SK-MEL-5 (cell line): ENCODE measurements at places on chromosomes 4 and X.
A peak's percentile ranks its signal among the peaks of the same experiment; 100 is the strongest.

DNA sequence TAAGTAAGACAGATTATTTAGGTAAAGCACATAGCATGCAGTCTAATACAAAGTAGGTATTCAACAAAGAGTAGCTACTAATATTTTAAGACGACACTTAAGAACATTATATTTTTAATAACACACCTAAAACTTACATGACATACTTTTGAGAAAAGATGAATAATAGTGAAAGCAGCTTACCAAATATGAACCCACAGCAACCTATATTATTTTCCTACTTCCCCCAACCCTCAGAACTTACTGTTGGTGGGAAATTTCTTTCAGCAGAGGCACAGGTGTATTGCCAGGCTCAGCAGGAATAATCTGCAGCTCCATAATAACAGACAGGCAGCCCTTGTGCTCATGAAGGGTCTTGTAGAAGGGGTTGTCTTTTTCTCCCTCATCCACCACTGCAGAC is 498.9 kb downstream of the GLUD2 start:
- DNase-seq, result no peak

DNA sequence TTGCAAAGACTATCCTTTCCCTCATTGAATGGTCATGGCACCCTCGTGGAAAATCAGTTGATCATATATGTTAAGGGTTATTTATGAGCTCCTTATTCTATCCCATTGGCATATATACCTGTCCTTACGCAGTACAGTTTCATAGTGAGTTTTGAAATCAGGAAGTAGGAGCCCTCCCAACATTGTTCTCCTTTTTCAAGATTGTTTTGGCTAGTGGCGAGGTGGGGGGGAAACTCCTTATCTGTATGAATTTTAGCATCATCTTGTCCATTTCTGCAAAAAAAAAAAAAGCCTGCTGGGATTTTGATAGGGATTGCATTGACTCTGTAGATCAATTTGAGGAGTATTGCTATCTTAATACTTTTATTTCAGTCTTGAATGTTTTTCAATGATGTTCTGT is 2.5 kb upstream of the USP9X start:
- no peak for DNase-seq

- DNase-seq, result no peak
Observed at GRCh38 chr4:7983296-7983695, 43.6 kb upstream of the AFAP1 start.

DNA sequence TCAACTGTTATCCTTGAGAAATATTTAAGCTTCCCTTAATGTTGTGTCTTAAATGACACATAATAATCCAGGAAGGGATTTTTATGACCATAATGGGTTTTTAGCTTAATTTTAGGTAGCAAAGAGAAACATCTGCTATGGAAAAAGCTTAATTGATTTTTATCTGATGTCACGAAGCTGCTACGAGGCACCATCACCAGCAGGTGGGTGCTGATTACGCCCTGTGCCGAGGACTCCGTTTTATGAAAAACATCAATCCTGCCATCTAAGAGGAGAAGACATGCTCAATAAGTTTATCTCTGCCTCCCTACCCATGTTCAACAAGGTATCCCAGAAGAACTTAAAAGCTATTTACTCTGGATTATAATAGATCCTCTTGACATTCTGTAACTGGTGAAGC is 280.6 kb upstream of the ZFP42 start:
- DNase-seq, result no peak

- no peak for DNase-seq
Observed at GRCh38 chr4:180932370-180933001, 1310.7 kb upstream of the TENM3 start.

GRCh38 chr4:21544415-21544814 is 404.2 kb downstream of the KCNIP4 start:
- no peak for DNase-seq

DNA sequence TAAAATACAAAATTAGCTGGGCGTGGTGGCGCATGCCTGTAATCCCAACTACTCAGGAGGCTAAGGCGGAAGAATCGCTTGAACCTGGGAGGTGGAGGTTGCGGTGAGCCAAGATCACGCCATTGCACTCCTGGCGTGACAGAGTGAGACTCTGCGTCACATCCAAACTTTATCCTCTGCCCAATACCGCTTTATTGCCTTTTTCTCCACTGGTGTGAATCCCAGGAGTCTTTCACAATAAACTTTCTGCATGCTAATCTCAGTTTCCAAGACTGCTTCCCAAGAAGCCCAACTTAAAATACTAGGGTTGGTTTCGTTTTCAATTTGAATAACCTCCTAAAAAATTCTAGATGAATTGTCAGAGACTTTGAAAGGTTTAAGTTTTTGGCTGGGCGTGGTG is 27.2 kb upstream of the DHX15 start:
- no peak for DNase-seq

- no peak for DNase-seq
Observed at GRCh38 chrX:23662187-23662586, 5.1 kb upstream of the PRDX4 start.

GRCh38 chrX:118497180-118497818 is 1.7 kb downstream of the DOCK11 start:
- no peak for DNase-seq

GRCh38 chrX:44344194-44344593 is 722 bp upstream of the EFHC2 start:
- DNase-seq, result no peak

DNA sequence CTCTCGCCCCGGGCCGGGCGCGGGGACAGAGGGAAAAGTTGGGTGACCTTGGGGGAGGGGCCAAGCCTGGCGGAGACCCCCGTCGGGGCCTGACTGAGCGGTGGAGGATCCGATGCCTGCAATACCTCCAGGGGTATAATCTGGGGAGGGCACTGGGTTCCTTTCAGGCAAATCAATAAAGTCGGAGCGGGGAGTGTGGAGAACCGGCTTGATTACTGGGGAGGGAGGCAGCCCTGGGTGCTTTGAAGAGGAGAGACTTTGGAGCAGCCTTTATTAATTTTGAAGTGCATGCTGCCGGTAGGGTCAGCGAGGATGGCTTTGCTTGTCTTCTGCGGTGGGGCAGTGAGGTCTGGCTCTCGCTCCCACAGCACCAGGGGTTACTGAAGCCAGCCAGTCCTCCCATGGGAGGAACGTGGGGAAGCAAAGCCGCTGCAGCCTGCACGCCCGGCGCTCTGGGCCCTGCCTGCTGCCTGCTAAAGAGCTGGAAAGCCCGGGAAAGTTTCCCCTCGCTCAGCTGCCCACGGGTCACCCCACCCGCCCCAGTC is 403 bp upstream of the LGI2 start:
- no peak for DNase-seq

- DNase-seq, result no peak
Observed at GRCh38 chr4:55927803-55928437, 20.8 kb upstream of the CEP135 start.

GRCh38 chr4:21806991-21807390 is 141.6 kb downstream of the KCNIP4 start:
- peak; percentile 22 for DNase-seq

GRCh38 chr4:80393246-80393969 is 57.9 kb downstream of the CFAP299 start:
- DNase-seq, result no peak

DNA sequence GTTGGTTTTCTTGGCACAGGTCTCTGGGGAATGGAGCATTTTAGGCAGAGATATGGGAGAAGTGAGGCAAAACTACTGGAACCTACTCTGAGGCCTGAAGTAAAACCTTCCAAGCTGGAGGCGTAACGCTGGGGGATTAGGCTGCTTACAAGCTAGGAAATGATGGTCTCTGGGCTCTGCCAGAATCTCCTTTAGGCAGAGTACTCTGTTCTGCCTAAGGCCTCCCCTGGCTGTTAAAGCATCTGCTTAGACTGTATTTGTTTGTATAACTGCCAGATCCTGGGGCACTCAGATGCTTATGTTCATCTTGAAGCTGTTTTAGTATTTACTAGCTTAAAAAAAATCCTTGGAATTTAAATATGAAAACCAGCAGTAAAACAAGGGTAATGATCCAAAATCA is 822.2 kb downstream of the RPA4 start:
- DNase-seq, result no peak

- DNase-seq, result peak; percentile 30
Observed at GRCh38 chr4:48909697-48910096, 3.1 kb upstream of the OCIAD2 start.

DNA sequence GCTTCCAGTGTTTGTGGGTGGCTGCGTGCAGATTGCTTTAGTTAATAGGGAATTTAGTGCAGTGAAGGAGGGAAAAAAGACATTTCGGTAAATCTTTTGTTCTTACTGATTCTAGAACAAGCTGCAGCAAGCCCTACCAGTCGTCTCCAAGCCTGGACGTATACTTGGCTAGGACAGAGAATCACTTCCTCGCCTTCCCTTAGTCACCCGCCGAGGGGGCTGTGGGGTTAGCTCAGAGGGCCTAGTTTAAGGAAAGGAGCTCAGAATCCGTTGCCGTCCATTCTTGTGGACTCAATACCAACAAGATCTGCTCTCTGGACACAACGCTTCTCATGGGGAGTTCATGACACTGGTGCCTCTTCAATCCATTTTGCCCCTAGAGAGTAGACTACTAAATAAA is 36.3 kb upstream of the FAT1 start:
- no peak for DNase-seq

DNA sequence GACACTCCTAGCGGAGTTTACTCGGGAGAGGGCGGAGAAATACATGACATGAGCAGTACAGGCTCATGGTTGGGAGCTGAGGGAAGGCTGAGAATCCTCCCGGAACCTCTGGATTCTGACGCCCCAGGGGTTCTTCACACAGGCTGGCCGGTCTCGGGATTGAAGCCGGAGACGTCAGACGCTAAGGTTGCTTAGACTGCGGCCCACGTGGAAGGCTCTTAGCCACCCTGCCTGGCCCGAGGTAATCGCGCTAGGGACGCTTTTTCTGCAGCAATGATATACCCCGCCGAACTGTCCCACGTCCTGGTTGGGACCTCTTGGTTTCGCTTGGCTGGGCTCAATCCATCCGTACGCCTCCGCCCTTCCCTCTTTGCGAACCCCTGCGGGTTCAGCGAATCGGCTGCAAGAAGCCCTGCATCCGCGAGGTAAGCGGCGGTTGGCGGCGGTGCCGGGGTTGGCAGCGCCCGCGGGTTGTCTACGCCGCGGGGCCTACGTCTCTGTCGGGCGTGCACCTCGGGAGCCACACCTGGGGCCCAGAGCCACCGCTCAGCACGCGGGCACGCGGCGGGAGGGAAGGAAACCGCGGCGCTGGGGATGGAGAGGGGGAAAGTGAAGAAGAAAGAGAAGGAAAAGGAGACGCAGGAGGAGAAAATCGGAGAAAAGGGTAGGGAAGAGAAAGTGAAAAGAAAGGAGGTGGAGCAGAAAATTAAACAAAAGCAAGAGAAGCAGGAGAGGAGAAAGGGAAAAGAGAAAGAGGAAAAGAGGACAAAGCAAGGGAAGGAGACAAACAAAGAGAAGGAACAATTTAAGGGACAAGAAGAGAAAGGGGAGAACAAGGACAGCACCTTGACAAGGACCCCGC is at the start of gene ARL9:
Gene ARL9 (plus strand): TSS at position 523 of the 862 bp plus-strand sequence. CDS start 72 bp downstream, at position 595.
- peak; percentile 10 for DNase-seq

GRCh38 chr4:85243857-85244256 is 231.1 kb upstream of the ARHGAP24 start:
- DNase-seq, result peak; percentile 17

GRCh38 chrX:1167466-1167865 is 45.0 kb downstream of the CRLF2 start:
- DNase-seq, result no peak

DNA sequence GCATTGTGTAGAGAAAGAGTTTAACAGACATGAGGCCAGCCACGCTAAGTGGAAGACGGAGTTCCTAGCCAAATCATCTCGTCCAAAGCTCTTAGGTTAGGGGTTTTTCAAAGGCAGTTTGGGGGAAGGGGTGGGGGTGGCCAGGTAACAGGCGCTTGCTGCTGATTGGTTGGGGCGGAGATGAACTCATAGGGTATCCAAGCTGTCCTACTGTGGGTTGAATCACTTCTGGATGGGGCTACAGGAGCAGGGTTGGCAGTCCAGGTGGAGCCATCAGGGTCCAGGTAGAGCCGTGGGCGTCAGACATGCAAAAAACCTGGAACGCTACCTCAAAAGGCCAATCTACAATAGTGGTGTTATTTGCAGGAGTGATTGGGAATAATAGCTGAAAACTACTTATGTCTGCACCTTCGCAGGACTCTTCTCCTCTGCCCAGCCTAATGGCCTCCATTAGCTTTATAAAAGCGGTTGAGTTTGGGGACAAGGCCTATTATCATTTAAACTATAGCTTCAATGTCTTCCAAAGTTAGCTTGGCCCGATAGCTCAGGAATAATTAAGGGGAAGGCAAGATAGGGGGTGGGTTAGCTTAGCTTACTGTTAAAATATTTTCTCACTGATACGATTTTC is 579.6 kb downstream of the NLGN4X start:
- no peak for DNase-seq

DNA sequence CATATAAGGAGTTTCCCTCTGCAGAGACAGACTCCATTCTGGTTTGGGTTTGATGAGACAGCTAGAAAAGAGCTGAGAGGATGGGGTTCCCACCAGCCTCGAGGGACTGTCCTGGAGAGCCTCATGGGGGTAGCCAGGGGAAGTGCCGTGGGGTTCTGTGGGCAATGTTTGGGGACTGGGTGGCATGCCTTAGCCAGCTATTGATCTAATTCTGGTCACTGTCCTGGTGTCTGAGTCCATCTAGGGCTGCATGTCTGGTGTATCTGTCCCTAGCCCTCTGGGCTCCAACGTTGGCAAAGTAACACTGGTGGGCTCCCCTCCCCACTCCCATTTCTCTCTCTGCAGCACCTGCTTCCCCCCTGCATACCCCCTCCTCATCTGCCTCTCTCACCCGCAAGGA is 135.4 kb downstream of the SMIM20 start:
- no peak for DNase-seq

- DNase-seq, result no peak
Observed at GRCh38 chrX:41630091-41630490, 58.7 kb upstream of the GPR34 start.

- DNase-seq, result peak; percentile 86
Observed at GRCh38 chr4:180665994-180666824, 1577.0 kb upstream of the TENM3 start.

DNA sequence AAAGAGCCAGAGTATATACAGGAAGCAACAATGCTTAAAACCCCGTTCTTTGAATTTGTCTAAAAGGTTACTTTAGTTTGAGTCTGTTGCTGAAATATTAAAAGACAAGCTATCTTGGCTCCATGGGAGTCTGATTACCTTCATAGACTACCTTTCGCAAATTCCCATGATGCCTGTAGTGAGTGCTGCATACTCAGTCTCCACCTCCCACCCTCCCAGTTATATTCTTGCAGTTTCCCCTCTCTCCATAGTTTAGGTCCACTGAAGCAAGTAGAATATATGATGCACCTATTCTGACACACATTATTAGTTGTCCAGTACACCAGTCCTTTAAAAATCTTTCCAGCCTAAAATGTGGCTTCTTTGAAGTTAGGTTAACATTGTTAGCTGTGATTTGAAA is 2.4 kb downstream of the CNKSR2 start:
- no peak for DNase-seq
